T-cell (primary cell): ENCODE measurements at places on chromosomes 12 and 14.

DNA sequence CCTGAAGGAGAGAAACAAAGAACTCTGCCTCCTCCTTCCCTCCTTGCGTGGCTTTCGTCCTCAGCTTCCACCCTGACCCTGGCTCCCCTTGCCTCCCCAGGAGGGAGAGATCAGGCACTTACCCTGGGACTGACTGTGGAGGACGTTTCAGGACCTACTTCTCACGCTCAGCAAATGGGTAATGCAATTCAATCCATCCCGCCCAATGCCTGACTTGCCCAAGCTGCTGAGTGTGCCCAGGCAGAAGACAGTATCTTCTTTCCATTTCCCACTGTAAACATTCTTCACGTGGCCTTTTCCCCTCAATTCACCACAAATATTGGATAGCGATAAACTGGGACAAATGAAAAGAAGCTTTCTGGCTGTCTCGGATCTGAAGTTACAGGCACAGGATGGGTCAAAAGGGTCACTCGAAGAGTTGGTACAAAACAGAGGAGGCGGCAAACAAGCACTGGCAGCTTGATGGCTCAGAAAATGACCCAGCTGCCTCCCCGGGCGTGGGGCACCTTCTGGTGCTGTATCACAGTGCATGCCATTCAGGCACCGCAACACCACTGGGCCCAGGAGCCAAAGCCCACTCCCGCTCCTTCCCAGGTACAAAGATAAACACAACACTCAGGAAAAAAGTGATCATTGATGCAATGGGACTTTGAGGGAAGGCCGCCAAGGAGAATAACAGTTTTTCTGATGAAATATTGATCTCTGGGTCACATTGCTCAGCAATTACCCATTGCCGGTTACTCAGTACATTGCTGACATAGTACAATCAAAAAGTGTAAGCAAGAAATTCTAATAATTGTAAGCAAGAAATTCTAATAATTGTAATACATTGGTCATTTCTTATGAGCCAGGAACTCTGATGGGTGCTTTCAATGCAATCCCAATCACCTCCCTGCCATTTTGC, 65.8 kb downstream of the TRIM9 start:
- H3K4me1 ChIP-seq = no peaks in the 10 kb centered on the region
- H3K27ac ChIP-seq = no peak overlapping the region
- no peak for DNase-seq
- peaks cover 2% of the 10 kb centered on the region for H3K27me3 ChIP-seq
- no peak overlapping the region for H3K4me3 ChIP-seq

DNA sequence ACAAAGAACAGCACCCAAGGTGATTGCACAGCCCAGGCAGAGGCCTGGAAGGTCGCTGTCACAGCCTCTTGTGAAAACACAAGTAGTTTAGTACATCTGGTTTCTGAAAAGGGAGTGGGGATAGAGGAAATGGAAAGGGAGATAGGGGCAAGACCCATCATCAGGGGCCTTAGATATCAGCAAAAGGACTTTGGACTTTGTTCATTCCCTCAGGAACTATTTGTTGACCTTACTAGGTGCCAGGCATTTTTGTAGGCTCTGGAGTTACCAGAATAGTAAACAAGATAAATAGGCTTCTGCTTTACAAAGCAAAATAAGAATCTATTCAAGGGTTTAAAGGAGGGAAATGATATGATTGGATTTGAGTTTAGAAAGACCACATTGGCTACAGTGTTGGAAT, 199.4 kb upstream of the CDKN3 start:
- no peak overlapping the region for H3K27ac ChIP-seq
- no peaks in the 10 kb centered on the region for H3K4me1 ChIP-seq
- H3K27me3 ChIP-seq = no peaks in the 10 kb centered on the region
- no peaks in the 10 kb centered on the region for H3K36me3 ChIP-seq

DNA sequence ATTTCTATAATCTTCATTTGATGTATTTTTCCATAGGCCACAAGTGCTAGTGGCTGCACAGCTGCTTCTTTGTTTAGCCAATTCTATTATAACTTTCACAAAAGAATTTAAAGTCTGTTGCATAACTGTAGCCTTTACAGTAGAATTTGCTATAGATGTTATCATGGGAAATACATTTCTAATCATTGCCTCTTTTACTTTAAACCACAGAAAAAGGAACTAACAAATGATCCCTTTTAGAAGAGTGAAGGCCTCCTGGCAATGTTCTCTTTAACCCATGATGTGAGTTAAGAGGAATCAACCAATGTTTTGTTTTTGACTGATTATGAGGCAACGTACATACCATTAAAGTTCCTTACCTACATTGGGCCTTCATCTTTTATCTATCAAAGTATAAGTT, 68.8 kb downstream of the RPL10L start:
- no peaks in the 10 kb centered on the region for H3K27me3 ChIP-seq
- no peak overlapping the region for H3K27ac ChIP-seq
- H3K36me3 ChIP-seq = no peaks in the 10 kb centered on the region
- no peak overlapping the region for H3K4me3 ChIP-seq
- H3K4me1 ChIP-seq = no peaks in the 10 kb centered on the region
- no peak for DNase-seq

DNA sequence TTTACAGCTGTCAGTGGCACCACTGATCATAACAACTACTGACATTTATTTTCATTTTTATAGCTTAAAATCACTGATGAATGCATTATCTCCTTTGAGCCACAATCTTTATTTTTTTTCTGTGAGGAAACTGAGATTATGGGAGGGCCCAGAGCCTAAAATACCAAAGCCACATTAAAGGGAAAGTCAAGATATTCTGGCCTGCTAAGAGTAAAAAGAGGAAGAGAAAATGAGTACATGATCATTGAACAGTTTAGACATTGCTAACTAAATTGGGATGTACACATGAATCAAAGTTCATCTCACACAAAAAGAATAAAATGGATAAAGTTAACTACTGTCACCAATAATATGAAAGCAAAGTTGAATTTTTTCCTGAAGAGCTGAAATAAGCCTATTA, 170.5 kb upstream of the GARIN2 start:
- H3K4me1 ChIP-seq = no peaks in the 10 kb centered on the region
- H3K27me3 ChIP-seq = no peaks in the 10 kb centered on the region
- no peak overlapping the region for H3K4me3 ChIP-seq
- H3K36me3 ChIP-seq = no peaks in the 10 kb centered on the region
- H3K27ac ChIP-seq = no peak overlapping the region

DNA sequence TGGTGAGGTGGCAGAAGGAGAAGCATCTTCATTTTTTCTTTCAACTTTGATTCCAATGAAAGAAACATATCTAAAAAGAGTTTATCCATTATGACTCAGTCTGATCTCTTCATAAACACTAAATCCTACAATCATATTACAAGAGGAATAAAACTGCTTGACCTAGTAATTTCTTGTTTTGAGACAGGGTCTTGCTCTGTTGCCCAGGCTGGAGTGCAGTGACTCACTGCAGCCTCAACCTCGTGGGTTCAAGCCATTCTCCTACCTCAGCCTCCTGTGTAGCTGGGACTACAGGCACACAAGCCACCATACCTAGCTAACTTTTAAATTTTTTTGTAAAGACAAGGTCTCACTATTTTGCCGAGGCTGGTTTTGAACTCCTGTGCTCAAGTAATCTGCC, 147.2 kb downstream of the NDUFA12 start:
- no peaks in the 10 kb centered on the region for H3K36me3 ChIP-seq
- no peak overlapping the region for H3K4me3 ChIP-seq
- DNase-seq = no peak
- no peaks in the 10 kb centered on the region for H3K4me1 ChIP-seq
- no peak overlapping the region for H3K27ac ChIP-seq

DNA sequence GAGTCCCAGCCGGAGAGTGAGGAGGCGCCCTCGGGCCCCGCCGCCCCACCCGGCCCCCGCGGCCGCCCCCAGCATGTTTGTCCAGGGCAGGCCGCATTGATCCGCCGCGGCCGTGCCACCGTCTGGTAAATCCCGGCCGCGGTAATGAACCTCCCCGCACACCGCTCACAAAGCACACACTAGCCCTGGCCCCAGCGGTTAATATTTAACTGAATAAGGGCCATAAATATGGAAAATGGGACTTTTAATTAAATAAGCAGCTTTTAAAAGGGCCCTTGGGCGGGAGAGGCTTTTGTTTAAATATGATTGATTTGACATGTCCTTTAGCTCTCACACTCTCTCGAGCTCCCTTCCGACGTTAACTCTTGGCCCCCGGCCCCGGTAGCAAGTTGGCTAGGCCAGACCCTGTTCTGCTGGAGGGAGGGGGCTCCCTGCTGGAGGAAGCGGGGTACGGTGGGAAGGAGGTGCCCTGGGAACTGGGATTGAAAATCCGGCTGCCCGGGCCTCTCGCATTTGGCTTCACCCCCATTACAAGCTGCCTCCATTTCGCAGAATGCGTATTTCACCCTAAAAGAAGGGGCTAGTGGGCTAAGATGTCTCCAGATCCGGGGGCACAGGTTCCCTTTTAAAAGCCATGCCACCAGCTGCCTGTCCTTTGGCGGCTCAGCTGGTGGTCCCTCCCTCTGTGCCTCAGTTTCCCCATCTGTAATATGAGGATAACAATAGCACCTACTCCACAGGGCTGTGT, 199.8 kb downstream of the RBM19 start:
- peaks cover 33% of the 10 kb centered on the region for H3K27me3 ChIP-seq
- H3K27ac ChIP-seq = no peak overlapping the region
- no peaks in the 10 kb centered on the region for H3K36me3 ChIP-seq

DNA sequence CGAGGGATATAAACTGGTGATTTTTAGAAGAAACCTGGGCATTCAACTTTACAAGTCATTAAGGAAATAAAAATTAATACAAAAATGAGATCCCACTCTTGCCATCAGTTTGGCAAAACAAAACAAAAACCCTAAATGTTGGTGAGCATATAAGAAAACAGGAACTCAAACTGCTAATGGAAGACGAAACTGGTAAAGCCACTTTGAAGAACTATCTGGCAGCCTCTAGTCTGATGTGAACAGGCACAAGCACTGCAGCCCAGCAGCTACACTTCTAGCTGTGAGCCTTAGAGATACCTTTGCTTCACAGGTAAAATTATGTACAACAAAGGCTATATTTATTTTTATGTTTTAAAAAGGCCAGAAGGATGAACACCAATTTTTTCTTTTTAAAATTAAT, 459.6 kb downstream of the ZFP36L1 start:
- no peaks in the 10 kb centered on the region for H3K27me3 ChIP-seq
- no peak overlapping the region for H3K4me3 ChIP-seq
- no peaks in the 10 kb centered on the region for H3K4me1 ChIP-seq
- no peaks in the 10 kb centered on the region for H3K36me3 ChIP-seq
- no peak overlapping the region for H3K27ac ChIP-seq

- H3K36me3 ChIP-seq = no peaks in the 10 kb centered on the region
- DNase-seq = no peak
- H3K27ac ChIP-seq = no peak overlapping the region
- peaks cover 8% of the 10 kb centered on the region for H3K27me3 ChIP-seq
- H3K4me3 ChIP-seq = no peak overlapping the region
- no peaks in the 10 kb centered on the region for H3K4me1 ChIP-seq
Measured at GRCh38 chr12:49941556-49942511, 8.7 kb upstream of the AQP2 start.

- no peak for DNase-seq
- no peak overlapping the region for H3K27ac ChIP-seq
- H3K4me1 ChIP-seq = no peaks in the 10 kb centered on the region
- H3K36me3 ChIP-seq = no peaks in the 10 kb centered on the region
Measured at GRCh38 chr14:76937181-76938091, 91.1 kb downstream of the IRF2BPL start.

DNA sequence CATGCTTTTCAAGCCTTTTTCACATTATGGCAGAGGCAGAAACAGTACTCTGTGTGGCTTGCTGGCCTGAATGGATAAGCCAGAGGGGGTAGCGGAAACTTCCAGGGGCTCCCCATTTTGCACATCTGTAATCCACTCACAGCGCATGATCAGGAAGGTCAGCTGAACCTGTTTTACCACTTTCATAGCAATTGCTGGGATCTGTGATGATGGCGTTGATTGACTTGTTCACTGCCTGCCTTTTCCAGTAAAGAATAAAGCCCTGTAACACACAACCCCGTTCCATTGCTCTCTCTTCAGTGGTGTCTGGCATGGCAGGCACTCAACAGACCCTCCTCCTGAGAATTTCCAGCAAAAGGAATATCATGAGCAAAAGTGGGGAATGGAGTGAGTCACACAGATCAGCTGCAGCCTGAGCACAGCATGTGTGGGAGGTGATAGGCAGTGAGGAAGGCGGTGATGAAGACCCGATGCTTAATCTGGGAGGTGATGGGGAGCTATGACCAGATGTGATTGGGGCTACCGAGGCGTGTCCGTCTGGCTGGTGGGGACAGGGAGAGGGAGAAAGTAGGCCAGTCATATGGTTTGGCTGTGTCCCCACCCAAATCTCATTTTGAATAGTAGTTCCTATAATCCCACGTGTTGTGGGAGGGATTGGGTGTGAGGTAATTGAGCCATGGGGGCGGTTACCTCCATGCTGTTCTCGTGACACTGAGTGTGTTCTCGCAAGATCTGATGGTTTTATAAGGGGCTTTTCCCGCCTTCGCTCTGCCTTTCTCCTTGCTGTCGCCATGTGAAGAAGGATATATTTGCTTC, 44.7 kb upstream of the CHST11 start:
- H3K4me1 ChIP-seq = no peaks in the 10 kb centered on the region
- no peak overlapping the region for H3K4me3 ChIP-seq
- H3K27me3 ChIP-seq = no peaks in the 10 kb centered on the region
- DNase-seq = no peak

GRCh38 chr14:55975281-55975910, 142.8 kb upstream of the PELI2 start:
- DNase-seq = no peak
- H3K27ac ChIP-seq = no peak overlapping the region
- no peaks in the 10 kb centered on the region for H3K4me1 ChIP-seq

DNA sequence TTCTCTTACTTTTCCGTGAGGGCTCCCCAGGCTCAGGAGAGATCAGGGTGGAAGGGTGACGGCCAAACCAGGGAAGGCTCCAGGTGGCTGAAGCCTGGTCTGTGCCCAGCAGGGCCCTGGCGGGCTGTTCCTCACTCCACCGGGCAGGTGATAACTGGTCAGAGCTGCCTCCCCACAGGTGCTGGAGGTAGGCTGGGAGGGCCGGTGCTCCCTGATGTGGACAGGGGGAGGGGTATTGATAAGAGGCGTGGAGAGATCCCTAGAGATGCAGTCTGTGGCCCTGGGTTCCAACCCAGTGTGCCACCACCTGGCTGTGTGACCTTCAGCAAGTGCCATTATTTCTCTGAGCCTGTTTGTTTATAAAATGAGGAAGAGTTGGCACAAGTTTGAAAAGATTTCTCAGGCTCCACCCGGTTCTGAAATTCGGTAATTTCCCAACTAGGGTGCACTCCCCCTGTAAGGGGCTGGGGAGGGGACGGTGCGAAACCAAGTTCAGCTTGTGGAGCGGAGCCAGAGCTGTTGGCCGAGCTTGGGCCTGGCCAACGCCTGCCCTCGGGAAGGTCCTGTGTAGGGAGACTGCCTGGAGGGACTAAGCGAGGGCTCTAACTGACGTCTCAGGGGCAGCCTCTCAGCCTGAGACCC, 1.0 kb upstream of the NR4A1 start:
- peak overlapping the region; percentile 84 for H3K4me3 ChIP-seq
- peaks cover 3% of the 10 kb centered on the region for H3K36me3 ChIP-seq
- H3K27ac ChIP-seq = peak overlapping the region; percentile 99
- peaks cover 44% of the 10 kb centered on the region for H3K4me1 ChIP-seq

DNA sequence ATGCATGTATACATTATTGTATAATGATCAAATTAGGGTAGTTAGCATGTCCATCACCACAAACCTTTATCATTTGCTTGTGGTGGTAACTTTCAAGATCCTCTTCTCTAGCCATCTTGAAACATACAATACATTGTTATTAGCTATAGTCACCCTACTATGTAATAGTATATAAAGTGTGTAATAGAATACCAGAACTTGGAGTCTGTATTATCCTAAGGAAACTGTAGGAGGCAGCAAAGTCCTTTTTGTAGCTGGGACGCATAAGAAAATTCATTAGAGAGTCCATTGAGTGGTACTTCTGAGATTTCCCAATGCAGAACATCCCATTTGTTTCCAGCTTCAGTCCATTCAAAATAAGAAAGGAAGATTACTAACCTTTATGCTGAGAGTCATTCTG, 325.9 kb upstream of the LRFN5 start:
- no peak overlapping the region for H3K4me3 ChIP-seq
- H3K27ac ChIP-seq = no peak overlapping the region
- DNase-seq = no peak
- H3K4me1 ChIP-seq = no peaks in the 10 kb centered on the region
